Gastrocnemius medialis (tissue), 4 donors: ENCODE measurements at places on chromosomes 1 and 21. TPM values are rescaled to one million over a fixed set of nuclear protein-coding genes. Genes with fewer than 3 reads are reported as not detected.

SKI gene
- 18.9 TPM for total RNA-seq

AGMAT gene
- 0.85 TPM for total RNA-seq

NR1I3 gene
- not detected for total RNA-seq

AKR7A3 gene
- total RNA-seq, result 0.17 TPM

DNMT3L gene
- not detected for total RNA-seq

WNT3A gene
- not detected for total RNA-seq

OR2T35 gene
- not detected for total RNA-seq

HEYL gene
- total RNA-seq, result 1.8 TPM

GPR37L1 gene
- 0.10 TPM for total RNA-seq

TNFRSF18 gene
- total RNA-seq, result not detected

TFF3 gene
- 0.91 TPM for total RNA-seq

CHTOP gene
- total RNA-seq, result 66.2 TPM

- DNase-seq, result no peak
- H3K4me1 ChIP-seq, result no peaks in the 10 kb centered on the region
- H3K27me3 ChIP-seq, result no peaks in the 10 kb centered on the region
- H3K36me3 ChIP-seq, result no peaks in the 10 kb centered on the region
These were observed 110.8 kb downstream of the LACTBL1 start for GRCh38 chr1:22861764-22862440.

GRCh38 chr1:1442069-1442770, 6.7 kb downstream of the VWA1 start:
- H3K27me3 ChIP-seq, result no peaks in the 10 kb centered on the region
- no peak for DNase-seq
- no peak overlapping the region for H3K27ac ChIP-seq
- H3K4me1 ChIP-seq, result peaks cover 10% of the 10 kb centered on the region

DNA sequence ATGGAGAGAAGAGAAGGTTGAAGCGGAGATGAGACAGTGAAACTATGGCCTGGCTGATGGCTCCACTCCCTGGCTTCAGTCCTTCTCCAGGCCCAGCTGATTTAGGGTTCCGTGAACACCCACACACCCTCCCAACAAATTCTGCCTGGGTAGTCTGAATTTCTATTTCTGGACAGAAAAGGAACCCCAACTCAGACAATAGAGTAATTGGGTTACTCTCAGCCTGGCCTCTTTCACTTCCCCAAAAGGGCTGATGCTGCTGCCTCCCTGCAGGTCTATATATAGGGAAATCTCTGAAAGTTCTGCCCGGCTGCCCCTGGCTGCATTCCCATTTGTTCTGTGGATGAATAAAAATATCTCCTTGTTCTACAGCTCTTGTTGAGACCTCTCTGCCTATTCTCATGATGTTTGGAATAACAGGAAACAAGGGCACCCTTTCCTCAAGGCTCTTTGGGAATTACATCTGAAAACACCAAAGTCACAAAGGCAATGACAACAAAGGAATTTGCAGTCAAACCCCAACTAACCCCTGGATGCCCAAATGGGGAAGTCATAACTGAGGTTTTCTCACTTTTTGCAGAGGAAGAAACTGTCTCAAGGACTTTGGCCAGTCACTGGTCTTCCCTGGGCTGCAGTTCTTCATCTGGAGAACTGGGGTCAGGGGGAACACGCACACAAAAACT, 11.4 kb upstream of the ZSCAN20 start:
- no peaks in the 10 kb centered on the region for H3K36me3 ChIP-seq
- H3K4me1 ChIP-seq, result peaks cover 34% of the 10 kb centered on the region
- peak; percentile 47 for DNase-seq
- H3K27ac ChIP-seq, result peak overlapping the region; percentile 84
- H3K4me3 ChIP-seq, result no peak overlapping the region
- no peaks in the 10 kb centered on the region for H3K27me3 ChIP-seq

DNA sequence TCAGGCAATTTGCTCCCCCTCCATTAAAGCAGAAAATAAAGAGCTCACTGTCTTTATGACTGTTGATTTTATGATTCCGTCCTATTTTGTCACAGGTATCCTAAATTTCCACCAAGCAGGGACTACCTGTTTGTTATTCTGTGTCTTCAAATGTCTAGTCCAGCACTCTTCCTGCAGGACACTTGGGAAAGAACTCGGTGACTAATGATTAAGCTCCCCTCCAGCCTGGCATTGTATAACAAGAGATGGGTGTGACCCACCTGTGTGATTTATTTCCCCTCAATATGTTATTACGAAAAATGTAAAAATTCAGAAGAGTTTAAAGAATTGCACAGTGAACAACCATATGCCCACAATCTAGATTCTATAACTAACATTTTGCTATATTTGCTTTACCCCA, 42.9 kb upstream of the LRRN2 start:
- no peaks in the 10 kb centered on the region for H3K27me3 ChIP-seq
- no peaks in the 10 kb centered on the region for H3K36me3 ChIP-seq
- no peak for DNase-seq
- H3K4me3 ChIP-seq, result no peak overlapping the region
- no peaks in the 10 kb centered on the region for H3K4me1 ChIP-seq

DNA sequence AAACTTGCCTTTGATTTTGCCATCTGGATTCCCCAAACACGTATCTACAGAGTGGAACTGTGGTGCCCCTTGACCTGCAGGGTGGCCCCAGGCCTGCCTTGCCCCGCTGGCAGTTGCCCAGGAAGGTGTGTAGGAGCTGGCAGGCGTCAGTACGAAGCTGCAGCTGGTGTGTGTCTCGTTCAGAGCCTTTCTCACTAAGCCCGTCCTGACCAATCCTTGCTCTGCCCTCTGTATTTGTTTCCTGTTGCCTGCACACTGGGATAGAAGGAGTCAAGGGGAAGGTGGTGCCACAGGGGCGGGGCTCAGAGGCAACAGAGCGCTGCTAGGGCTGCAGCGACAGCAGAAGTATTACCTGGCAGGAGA, 5.2 kb upstream of the VSIG8 start:
- DNase-seq, result no peak
- no peaks in the 10 kb centered on the region for H3K36me3 ChIP-seq
- no peaks in the 10 kb centered on the region for H3K27me3 ChIP-seq
- peaks cover 7% of the 10 kb centered on the region for H3K4me1 ChIP-seq
- no peak overlapping the region for H3K27ac ChIP-seq
- no peak overlapping the region for H3K4me3 ChIP-seq

GRCh38 chr1:50724626-50725286, 235.3 kb downstream of the FAF1 start:
- no peak overlapping the region for H3K4me3 ChIP-seq
- no peak for DNase-seq
- H3K36me3 ChIP-seq, result no peaks in the 10 kb centered on the region
- H3K27ac ChIP-seq, result no peak overlapping the region
- no peaks in the 10 kb centered on the region for H3K4me1 ChIP-seq

DNA sequence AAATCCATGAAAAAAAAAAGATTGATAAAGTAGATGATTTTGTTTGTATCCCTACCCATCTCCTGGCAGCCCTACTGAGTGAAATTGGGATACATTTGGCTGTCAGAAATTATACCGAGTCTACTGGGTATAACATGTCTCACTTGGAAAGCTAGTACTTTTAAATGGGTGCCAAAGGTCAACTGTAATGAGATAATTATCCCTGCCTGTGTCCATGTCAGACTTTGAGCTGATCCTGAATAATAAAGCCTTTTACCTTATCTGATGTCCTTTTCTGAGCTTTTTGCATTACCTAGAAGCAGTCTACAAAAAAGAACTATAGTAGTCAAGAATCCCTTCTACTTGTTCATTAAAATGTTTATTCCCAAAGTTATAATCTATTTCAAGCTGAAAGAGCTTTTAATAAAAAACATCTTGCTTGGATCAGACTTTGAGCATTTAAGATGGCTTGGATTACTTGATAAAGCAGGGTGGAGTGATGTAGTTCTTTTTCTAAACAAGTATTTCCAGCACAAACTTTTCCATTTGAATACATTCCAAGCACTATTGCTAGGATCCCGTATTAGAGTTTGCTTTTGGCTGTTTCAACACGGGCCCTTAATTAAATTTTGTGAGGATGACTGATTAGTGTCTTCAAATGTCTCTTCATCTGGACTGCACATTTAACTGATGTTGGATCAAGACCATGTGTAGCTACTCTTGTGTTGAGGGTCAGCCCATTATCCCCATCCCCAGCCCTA, 69.2 kb downstream of the DTL start:
- no peak overlapping the region for H3K27ac ChIP-seq
- H3K36me3 ChIP-seq, result no peaks in the 10 kb centered on the region
- no peak for DNase-seq
- peaks cover 29% of the 10 kb centered on the region for H3K4me1 ChIP-seq

- no peaks in the 10 kb centered on the region for H3K36me3 ChIP-seq
- H3K4me1 ChIP-seq, result no peaks in the 10 kb centered on the region
- no peak overlapping the region for H3K27ac ChIP-seq
- H3K27me3 ChIP-seq, result no peaks in the 10 kb centered on the region
- DNase-seq, result no peak
- no peak overlapping the region for H3K4me3 ChIP-seq
These were observed 61.2 kb downstream of the OLFML3 start for GRCh38 chr1:114040273-114041015.

GRCh38 chr21:39385299-39386145, 36.6 kb upstream of the HMGN1 start:
- peak; percentile 87 for DNase-seq
- H3K36me3 ChIP-seq, result no peaks in the 10 kb centered on the region
- peak overlapping the region; percentile 49 for H3K4me3 ChIP-seq

DNA sequence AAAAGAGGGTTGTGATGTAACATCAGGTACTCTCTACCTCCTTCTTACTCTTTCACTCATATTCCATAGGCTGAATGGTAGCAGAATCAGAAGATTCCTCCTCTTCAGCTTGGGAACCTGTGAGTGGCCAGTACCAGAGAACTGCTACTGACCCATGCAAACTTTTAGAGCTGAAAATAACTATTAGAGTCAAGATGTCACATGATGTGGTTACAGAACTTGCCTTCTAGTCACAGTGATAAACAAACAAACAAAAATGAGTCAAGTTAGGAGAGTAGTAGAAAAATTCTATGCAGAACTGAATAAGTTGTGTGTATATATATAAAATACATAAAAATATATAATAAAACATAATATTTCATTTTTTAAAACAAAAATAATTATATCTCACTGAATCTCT, 47.6 kb upstream of the RGS1 start:
- no peaks in the 10 kb centered on the region for H3K4me1 ChIP-seq

DNA sequence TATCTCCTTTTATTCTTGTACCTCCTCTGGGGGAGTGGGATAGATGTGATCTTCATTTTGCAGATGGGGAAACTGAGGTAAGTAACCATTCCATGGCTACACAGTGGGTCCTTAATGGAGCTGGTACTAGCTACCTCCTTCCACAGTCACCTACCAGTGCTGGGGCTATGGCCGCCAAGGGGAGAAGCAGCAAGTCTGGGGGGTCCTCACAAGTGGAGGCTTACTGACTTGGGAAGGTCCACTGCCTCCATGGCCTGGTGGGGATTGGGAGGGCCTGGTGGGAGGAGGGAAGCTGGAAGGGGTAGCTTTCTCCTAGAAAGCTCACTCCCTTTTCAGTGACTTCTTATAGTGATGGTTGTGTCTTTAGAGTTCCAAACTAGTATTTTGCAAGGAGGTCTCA, 5.9 kb upstream of the FOXO6 start:
- no peak overlapping the region for H3K4me3 ChIP-seq
- no peaks in the 10 kb centered on the region for H3K36me3 ChIP-seq
- DNase-seq, result no peak
- H3K4me1 ChIP-seq, result peaks cover 28% of the 10 kb centered on the region
- no peak overlapping the region for H3K27ac ChIP-seq

DNA sequence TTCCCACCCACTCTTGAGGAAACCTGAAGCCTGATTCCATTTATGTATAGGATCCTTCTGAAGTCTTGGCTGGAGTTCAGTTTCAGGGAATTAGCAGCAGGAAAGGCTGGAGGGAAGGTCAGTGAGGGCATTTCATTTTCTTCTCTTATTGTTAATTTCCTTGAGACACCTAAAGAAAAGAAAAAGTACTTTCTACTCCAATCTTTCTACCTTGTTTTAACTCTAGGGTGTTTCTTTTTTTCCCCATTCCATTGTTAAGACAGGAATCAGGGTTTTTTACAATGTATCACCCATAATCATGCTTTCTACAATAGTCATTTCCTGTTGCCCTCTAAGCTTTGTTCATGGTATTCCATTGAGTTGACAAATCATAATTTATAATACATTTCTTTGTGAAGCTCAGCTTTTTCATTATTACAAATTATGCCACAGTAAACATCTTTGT, 27.4 kb downstream of the SNRPE start:
- no peak for DNase-seq
- no peak overlapping the region for H3K4me3 ChIP-seq

- no peaks in the 10 kb centered on the region for H3K4me1 ChIP-seq
- H3K4me3 ChIP-seq, result no peak overlapping the region
- no peaks in the 10 kb centered on the region for H3K36me3 ChIP-seq
- no peak overlapping the region for H3K27ac ChIP-seq
- DNase-seq, result no peak
These were observed 17.2 kb upstream of the SLAMF6 start for GRCh38 chr1:160539990-160540858.

DNA sequence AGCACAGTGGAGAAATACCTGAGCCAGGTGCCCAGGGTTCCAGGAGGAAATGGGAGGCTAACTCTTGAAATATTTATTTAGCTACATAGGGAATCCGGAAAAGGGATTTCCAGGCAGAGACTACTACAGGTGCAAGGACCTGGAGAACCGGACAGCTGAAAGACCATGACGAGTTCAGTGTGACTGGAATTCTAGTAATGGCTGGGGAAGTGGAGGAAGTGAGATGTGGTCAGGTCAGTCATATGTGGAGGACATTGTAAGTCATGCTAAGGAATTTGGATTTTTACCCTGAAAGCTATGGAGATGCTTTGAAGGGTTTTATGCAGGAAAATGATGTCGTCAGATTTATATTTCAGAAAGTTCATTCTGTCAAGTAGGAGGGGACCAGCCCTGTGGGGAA, 1.8 kb downstream of the CAP1 start:
- no peaks in the 10 kb centered on the region for H3K36me3 ChIP-seq
- no peak for DNase-seq
- no peaks in the 10 kb centered on the region for H3K27me3 ChIP-seq

- H3K36me3 ChIP-seq, result no peaks in the 10 kb centered on the region
- DNase-seq, result no peak
- no peak overlapping the region for H3K4me3 ChIP-seq
- H3K27ac ChIP-seq, result no peak overlapping the region
- H3K4me1 ChIP-seq, result no peaks in the 10 kb centered on the region
- H3K27me3 ChIP-seq, result no peaks in the 10 kb centered on the region
These were observed 57.0 kb upstream of the NEK2 start for GRCh38 chr1:211732293-211732980.

DNA sequence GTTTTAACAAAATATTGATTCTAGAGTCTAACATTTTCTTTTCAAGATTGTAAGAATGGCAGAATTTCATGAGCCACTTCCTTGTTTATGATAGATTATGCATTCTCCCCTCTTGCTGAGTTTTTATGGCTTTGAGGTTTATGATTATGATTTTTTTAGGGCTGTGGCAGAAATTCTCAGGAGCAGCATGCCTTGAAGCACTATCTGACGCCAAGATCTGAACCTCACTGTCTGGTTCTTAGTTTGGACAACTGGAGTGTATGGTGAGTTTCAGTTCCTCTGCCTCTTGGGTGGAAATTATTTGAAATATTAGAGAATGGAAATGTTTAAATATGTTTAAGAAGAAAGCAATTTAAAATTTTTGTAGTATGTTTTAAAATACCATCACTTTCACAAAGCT, 10.2 kb downstream of the USP16 start:
- H3K36me3 ChIP-seq, result peaks cover 2% of the 10 kb centered on the region
- no peak overlapping the region for H3K27ac ChIP-seq
- no peak for DNase-seq
- no peaks in the 10 kb centered on the region for H3K4me1 ChIP-seq
- H3K27me3 ChIP-seq, result no peaks in the 10 kb centered on the region
